ENCODE measurements at places on chromosomes 7 and 10. TPM values are rescaled to one million over a fixed set of nuclear protein-coding genes. Genes with fewer than 3 reads are reported as not detected.

The ZSCAN25 gene
- 6.9 TPM for total RNA-seq

The SYNPO2L gene
- total RNA-seq, result not detected

The LRRN3 gene
- total RNA-seq, result 0.18 TPM

The C10orf62 gene
- not detected for total RNA-seq

The AKR1B15 gene
- not detected for total RNA-seq

The CUTC gene
- 18.5 TPM for total RNA-seq

The SLC13A4 gene
- not detected for total RNA-seq

The ADARB2 gene
- not detected for total RNA-seq

The ATP5F1C gene
- total RNA-seq, result 278 TPM

The UCN3 gene
- not detected for total RNA-seq

The DENND2A gene
- total RNA-seq, result 2.9 TPM

The TCERG1L gene
- total RNA-seq, result not detected

The ANKIB1 gene
- total RNA-seq, result 29.3 TPM

The ODAD2 gene
- total RNA-seq, result not detected

The PON1 gene
- total RNA-seq, result not detected

The NPFFR1 gene
- not detected for total RNA-seq

The FXYD4 gene
- total RNA-seq, result not detected

The THSD7A gene
- 3.1 TPM for total RNA-seq

The CTNNA3 gene
- not detected for total RNA-seq

The ENTPD1 gene
- total RNA-seq, result 6.5 TPM

The CHAT gene
- total RNA-seq, result not detected

The MKI67 gene
- 5.1 TPM for total RNA-seq

All from cardiac atrium fibroblast (primary cell).